ENCODE measurements at places on chromosomes 4 and X. TPM values are rescaled to one million over a fixed set of nuclear protein-coding genes. Genes with fewer than 3 reads are reported as not detected.
A peak's percentile ranks its signal among the peaks of the same experiment; 100 is the strongest.

The TSPAN5 gene
- total RNA-seq: 88.3 TPM

The ELMOD2 gene
- total RNA-seq: 30.0 TPM

The PAGE5 gene
- not detected for total RNA-seq

The DCAF8L2 gene
- not detected for total RNA-seq

The NXF3 gene
- total RNA-seq: not detected

The MAGEA11 gene
- not detected for total RNA-seq

The CT45A3 gene
- not detected for total RNA-seq

GRCh38 chrX:18098763-18099162 is 121.9 kb downstream of the BEND2 start:
- DNase-seq: no peak

DNA sequence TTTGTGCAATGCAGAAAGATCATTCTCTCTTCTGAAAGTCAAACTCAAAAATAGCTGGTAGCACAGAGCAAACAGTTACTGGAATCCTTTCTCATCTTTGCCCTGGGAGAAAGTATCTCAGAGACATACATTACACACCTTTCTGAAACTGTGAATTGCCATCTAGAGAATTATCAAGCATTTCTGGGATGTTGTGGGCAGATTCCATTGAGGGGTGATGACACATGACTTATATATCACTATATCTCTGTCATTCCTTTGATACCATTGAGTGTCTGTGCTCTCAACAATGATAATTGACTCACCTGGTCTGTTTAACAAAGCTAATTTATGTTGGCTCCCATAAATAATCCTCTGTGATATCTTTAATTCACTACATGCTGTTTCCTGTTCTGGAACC is 13.0 kb downstream of the SLIT2 start:
- DNase-seq: no peak

GRCh38 chr4:89242864-89243732 is 64.5 kb downstream of the GPRIN3 start:
- DNase-seq: no peak

GRCh38 chr4:151721916-151722315 is 38.9 kb downstream of the GATB start:
- DNase-seq: no peak

DNA sequence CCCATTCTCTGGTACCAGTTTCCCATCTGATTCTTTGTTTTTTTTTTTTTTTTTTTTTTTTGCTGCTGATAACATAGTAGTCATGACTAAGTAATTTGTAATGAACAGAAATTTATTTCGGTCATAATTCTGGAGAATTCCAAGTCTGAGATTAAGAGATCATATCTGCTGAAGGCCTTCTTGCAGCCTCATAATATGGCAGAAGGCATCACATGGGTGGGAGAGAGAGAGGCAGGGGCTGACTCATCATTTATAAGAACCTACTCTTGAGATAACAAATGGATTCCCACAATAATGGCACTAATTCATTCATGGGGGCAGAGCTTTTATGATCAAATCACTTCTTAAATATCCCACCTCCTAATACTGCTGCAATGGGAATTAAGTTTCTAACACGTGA is 1034.3 kb downstream of the STIM2 start:
- peak; percentile 4 for DNase-seq

GRCh38 chr4:185752872-185753271 is 59.1 kb downstream of the SORBS2 start:
- no peak for DNase-seq
